ENCODE measurements at places on chromosomes 5 and 9. TPM values are rescaled to one million over a fixed set of nuclear protein-coding genes. Genes with fewer than 3 reads are reported as not detected.

- no peak for DNase-seq
These were observed 122.9 kb upstream of the ADAMTSL1 start for GRCh38 chr9:18350995-18351595.

DNA sequence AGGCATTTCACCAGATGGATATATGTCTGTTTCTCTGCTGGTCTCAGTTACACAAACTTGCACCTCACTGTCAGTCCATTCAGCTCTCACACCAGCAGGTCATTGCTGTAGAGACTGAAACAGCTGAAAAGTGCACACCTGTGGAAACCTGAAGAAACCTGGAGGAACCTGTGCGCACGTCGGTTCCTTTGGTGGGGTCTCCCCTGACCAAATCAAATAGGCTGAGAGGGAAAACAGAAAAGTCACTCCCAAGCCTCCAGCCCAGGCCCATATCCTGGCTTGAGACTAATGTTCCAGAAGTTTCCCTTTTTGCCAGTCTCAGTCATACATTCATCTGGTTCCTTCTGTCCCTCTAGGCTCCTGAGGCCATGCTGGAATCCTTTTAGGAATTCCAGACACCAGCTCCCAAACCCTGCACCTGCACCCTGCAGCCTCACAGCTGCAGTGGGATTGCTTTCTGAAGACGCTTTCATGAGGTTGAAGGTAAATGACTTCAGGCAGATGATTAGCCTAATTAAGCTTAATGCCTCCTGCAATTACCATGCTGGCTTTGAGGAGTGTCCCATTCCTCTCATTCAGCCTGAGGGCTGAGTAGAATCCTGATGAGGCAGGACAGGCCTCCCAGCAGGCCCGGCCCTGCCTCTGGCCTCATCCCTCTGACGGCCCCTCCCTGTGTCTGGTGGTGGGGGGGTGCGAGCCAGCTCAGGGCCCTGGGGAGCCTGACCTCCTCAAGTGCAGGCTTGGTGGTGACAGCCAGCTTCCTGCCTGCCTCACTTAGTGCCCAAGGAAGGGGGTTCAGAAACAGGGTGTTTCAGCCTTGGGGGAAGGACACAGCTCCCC lies 24.3 kb upstream of the CXCL14 start:
- no peak for DNase-seq

DNA sequence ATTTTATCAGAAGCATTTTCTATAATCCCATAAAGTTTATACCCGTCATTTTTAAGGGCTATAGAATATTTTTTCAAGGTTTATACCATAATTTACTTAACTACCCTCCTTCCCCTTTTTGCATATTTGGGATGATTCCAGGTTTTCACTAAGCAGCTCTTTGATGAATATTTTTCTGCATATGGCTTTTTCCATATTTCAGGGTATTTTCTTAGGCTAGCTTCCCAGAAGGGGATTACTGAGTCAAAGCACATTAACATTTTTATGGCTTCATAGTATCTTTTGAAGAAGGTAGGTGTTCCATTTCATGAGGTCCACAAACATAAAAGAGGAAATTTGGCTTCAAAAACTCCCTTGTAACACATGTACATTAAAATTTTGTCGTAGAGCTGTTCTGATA lies 14.6 kb upstream of the COL15A1 start:
- DNase-seq = no peak

GRCh38 chr9:115517335-115518075 lies 399.5 kb upstream of the TNC start:
- no peak for DNase-seq

GRCh38 chr5:53359916-53360517 lies 120.4 kb upstream of the FST start:
- DNase-seq = no peak

The SLC6A7 gene
- not detected for total RNA-seq

The ARL14EPL gene
- not detected for total RNA-seq

The FAM153A gene
- 2.0 TPM for total RNA-seq
